Activated CD8-positive, alpha-beta memory T cell treated with anti-CD3 and anti-CD28 coated beads for 1 hour (primary cell): ENCODE measurements at places on chromosomes 7 and 10.

GRCh38 chr10:132354356-132355094 is 22.5 kb downstream of the LRRC27 start:
- no peak for DNase-seq

DNA sequence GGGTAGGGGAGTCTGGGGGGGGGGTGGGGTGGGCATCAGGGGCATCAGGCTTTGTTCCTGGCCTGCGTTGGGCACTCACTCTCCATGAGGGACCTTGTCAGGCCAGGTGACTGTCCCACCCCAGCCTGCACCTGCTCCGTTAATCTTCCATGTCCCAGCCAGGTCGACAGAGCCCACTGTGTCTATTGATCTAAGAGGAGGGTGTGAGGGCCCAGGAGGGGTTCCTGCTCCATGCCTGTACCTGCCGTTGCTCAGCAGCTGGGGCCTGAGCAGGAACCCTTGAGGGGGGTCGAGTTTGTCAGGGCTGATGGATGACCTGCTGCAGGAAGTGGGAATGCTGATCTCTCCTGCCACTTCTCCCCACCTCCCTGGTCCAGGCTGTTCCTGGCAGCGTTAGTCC is 18.6 kb downstream of the NEUROG3 start:
- no peak for DNase-seq

DNA sequence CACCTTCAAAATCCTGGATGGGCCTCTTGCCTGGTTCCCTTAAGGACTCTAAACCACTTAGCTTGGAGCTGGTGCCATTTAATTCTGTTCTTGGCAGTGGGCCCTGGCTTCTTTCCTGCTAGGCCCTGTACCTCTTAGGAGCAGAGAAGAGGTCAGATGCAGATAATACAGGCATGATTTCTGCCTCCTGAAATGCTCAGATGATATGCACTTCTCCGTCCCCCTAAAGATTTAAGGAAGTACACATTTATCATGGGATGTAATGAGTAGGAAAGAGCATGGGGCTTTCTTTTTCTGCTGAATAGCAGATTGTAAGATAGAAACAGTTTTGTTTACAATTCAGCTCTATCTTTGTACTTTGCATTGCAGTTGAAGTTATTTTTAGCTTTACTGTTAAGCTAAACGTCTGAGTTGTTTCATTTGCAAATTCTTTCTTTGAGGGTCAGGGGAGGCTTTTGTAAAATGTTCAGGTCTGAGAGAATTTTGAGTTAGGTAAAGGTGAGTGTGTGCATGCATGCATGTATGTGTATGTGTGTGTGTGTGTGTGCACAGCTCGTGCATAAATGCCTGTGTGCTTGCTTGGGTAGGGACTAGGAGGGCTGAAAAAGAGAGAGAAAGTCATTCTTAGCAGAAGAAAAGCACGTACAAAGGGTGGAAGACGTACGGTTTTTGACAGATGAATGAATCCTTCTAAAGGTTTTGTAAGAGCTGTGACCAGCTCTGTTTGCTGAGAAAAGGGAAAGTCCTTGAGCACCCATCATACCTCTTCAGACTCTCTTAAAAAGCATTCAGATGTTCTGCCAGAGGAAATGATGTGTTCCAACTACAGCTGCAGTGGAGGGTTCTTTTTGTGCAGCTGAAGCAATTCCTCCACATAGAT is 364.2 kb downstream of the AUTS2 start:
- DNase-seq: no peak

DNA sequence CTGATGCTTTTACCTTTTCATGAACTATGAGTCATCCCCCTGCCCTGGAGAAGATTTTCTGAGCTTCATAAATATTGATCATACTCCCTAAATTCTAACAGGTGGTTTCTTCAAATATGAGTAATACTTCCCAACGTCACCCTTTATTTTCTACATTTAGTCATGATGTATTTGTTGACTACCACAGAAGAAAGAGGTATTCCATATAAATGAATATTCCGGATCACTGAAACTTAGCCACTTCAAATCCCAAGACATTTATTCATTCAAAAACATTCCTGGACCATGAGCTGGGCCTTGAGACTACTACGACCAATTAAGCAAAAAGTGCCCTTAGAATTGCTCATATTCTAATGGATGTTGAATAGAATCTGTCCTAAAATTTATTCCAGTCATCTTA is 395.8 kb upstream of the NPVF start:
- DNase-seq: no peak

DNA sequence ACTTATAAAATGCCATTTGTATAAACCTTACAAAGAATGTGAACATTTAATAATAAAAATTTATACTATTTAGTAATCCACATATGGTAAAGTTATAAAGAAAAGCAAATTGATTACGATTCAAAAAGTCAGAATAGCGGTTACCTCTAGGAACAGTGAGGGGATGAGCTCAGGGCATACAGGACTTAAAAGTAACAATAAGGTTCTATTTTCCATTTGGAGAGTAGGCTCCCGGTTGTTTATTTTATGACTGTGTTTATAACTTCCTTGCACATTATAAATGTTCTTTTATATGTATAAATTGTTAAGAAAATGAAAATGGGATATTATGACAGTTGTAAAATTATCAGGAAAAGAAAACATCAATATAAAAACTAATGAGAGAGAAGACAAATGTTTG is 135.7 kb downstream of the AVL9 start:
- no peak for DNase-seq

GRCh38 chr7:105030447-105030846 is 16.4 kb downstream of the KMT2E start:
- DNase-seq: no peak
